CD4-positive, alpha-beta memory T cell (primary cell): ENCODE measurements at places on chromosomes 1 and 21. TPM values are rescaled to one million over a fixed set of nuclear protein-coding genes. Genes with fewer than 3 reads are reported as not detected.

The NR5A2 gene
- total RNA-seq = not detected

The PLA2G2F gene
- total RNA-seq = not detected

The MMP23B gene
- 3.5 TPM for total RNA-seq

The ADORA3 gene
- total RNA-seq = 0.41 TPM

The RAB7B gene
- total RNA-seq = 0.78 TPM

The OR2L5 gene
- 0.23 TPM for total RNA-seq

The LRRC3 gene
- total RNA-seq = 1.5 TPM

The FTCD gene
- total RNA-seq = 1.7 TPM

The SPATA46 gene
- not detected for total RNA-seq

The SAMD11 gene
- total RNA-seq = not detected

The AVPR1B gene
- not detected for total RNA-seq

The MIXL1 gene
- not detected for total RNA-seq

The C4BPA gene
- not detected for total RNA-seq

The KLHL21 gene
- 80.6 TPM for total RNA-seq

The ATP1A4 gene
- total RNA-seq = not detected

The KRTAP21-2 gene
- not detected for total RNA-seq

The AMIGO1 gene
- total RNA-seq = 28.1 TPM

The BRINP2 gene
- total RNA-seq = not detected

The IFNAR1 gene
- total RNA-seq = 62.5 TPM

The OR2L13 gene
- total RNA-seq = 0.17 TPM

The SLFNL1 gene
- total RNA-seq = 1.6 TPM

The SEMA4A gene
- 1.2 TPM for total RNA-seq

The CBS gene
- not detected for total RNA-seq

The CLCNKA gene
- total RNA-seq = not detected

The DEPDC1 gene
- not detected for total RNA-seq

The OR2T12 gene
- total RNA-seq = not detected

The C1orf105 gene
- total RNA-seq = not detected

The CCDC30 gene
- 7.0 TPM for total RNA-seq

The MARK1 gene
- total RNA-seq = 0.06 TPM

The CSTB gene
- 48.8 TPM for total RNA-seq

The AIM2 gene
- 8.1 TPM for total RNA-seq

The FAM76A gene
- 26.0 TPM for total RNA-seq

The RSRP1 gene
- 494 TPM for total RNA-seq

The NPHP4 gene
- 7.6 TPM for total RNA-seq

The MFSD2A gene
- 0.38 TPM for total RNA-seq

The ARMH1 gene
- 64.0 TPM for total RNA-seq

The NBPF4 gene
- 0.35 TPM for total RNA-seq

The NUDT4B gene
- 0.86 TPM for total RNA-seq

The S100A2 gene
- total RNA-seq = not detected

The C8A gene
- not detected for total RNA-seq

The EPS8L3 gene
- not detected for total RNA-seq

The CNN3 gene
- total RNA-seq = 2.6 TPM

The UTS2 gene
- 0.61 TPM for total RNA-seq

The H6PD gene
- 17.3 TPM for total RNA-seq

The CELSR2 gene
- 3.1 TPM for total RNA-seq

The HSPB7 gene
- total RNA-seq = not detected

The RAB3GAP2 gene
- 44.9 TPM for total RNA-seq

The L1TD1 gene
- total RNA-seq = not detected

The ANGPTL7 gene
- not detected for total RNA-seq

The KCNE2 gene
- not detected for total RNA-seq

The TMEM183A gene
- total RNA-seq = 70.3 TPM

The ARHGEF10L gene
- 0.78 TPM for total RNA-seq

The NIT1 gene
- total RNA-seq = 49.0 TPM

The WDR64 gene
- not detected for total RNA-seq

The DCST1 gene
- total RNA-seq = not detected
